ENCODE measurements at places on chromosomes 5 and 9.

DNA sequence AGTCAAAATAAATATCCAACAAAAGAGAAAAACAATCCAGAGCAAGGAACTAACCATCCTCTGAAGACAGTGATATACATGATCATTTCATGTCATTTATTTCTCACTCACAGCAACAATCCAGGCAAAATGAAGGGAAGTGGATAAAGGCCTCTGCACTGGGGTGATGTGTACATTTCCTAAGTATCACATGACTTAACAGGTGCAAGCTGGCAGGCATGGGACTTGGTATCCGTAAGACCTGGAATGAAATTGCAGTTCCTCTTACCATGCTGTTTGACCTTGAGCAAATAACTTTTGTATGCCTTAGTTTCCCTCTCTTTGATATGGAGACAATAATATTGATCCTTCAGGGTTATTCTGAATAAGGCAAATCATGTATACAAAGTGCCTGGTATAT is 77.6 kb downstream of the PRLR start:
- no peak for DNase-seq

DNA sequence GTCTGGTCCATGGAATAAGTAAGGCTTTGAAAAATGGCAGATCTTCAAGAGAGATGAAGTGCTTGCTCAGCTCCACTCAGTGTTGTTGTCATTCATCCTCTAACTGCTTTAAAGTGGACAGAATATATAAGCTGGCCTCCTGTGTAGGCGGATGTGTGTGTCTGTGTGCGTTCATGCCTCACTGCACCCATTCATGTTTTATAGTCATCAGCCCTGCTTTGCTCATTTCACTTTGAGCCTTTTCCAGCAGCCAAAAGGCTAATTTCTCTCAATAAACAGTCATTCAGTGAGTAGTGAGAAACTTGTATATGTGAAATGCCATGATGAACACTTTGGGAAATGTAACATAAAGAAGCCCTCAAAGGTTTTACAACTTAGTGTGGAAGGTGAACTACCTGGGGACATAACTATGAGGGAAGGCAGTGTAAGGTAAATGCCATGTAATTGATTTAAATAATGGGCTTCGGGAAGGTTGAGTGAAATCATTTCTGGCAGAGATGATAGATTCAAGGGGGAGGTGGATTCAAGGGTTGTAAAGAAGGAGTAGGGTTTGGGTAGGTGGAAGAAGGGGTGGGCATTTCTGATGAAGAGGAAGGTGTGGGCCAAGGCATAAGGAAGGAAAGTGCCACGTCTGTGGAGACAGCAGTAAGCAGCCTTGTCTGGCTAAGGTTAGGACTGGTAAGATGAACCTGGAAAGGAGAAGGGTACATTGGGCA is 15.7 kb downstream of the TTC23L start:
- no peak for DNase-seq

GRCh38 chr5:9850456-9850855 is 220.3 kb upstream of the TAS2R1 start:
- no peak for DNase-seq

- no peak for DNase-seq
Measured at GRCh38 chr5:149656576-149657182, 73.4 kb upstream of the PPARGC1B start.

DNA sequence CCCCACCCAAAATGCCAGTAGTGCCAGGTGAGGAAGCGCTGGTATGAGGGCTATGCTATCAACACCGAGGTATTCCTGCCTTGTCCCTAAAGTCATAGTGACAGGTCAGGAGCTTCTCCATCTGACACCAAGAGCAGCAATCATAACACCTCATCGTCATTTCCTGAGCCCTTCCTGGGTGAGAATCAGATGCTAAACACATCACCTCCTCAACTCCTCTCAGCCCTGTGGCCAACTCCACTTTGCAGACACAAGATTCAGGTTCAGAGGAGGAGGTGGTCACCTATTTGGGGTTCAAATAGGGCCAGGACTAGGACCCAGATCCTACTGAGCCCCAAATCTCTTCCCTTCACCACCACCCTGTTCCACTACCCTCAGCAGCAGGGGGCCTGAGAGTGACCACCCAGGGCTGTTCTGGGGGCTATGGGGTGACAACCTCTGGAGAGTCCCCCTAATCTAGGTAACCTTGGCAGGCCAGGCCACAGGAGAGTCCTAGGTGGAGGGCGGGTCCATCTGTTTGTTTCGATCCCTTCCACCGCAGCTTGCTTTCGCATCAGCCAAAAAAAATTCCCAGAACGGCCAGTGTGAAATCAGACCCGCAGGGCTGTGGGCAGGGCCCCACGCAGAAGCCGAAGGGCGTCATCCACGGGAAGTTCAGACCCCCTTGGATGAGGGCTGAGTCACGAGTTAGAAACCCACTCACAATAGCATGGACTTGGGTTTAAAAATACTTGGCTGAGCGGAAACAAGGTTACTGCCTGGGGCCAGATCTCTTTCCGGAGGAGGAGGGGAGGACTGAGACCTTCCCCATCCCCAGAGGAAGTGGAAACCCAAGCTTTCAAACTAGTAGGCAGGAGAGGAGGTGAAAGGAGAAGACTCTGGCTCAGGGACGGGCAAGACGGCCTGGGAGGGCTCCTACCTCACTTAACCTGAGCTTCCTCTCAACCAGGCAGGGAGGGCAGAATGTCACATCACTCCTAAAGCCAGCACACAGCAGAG is 8.7 kb downstream of the STK10 start:
- peak; percentile 57 for DNase-seq

- DNase-seq: no peak
Measured at GRCh38 chr9:131405428-131405827, 11.5 kb downstream of the PRRC2B start.

DNA sequence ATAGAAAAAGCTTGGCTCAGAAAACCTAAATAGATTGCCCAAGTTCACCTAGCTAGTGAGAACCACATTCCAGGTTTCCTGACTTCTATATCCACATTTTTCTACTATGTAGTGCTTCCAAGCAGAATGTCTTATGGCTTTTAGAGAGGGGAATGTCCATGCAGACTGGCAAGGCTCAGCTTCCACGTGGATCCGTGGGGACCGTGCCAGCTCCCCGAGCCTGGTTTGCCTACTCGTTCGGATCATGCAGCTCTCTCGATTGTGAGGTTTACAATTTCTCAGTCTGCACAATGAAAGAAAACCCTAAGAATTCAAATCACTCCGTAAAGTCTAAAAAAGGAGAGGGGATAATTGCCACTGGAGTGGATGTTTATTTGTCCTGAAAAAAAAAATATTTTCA is 256.5 kb upstream of the NR4A3 start:
- DNase-seq: no peak

GRCh38 chr5:135333732-135334515 is 65.1 kb downstream of the MACROH2A1 start:
- DNase-seq: no peak

GRCh38 chr9:129263836-129264235 is 85.8 kb upstream of the IER5L start:
- no peak for DNase-seq

DNA sequence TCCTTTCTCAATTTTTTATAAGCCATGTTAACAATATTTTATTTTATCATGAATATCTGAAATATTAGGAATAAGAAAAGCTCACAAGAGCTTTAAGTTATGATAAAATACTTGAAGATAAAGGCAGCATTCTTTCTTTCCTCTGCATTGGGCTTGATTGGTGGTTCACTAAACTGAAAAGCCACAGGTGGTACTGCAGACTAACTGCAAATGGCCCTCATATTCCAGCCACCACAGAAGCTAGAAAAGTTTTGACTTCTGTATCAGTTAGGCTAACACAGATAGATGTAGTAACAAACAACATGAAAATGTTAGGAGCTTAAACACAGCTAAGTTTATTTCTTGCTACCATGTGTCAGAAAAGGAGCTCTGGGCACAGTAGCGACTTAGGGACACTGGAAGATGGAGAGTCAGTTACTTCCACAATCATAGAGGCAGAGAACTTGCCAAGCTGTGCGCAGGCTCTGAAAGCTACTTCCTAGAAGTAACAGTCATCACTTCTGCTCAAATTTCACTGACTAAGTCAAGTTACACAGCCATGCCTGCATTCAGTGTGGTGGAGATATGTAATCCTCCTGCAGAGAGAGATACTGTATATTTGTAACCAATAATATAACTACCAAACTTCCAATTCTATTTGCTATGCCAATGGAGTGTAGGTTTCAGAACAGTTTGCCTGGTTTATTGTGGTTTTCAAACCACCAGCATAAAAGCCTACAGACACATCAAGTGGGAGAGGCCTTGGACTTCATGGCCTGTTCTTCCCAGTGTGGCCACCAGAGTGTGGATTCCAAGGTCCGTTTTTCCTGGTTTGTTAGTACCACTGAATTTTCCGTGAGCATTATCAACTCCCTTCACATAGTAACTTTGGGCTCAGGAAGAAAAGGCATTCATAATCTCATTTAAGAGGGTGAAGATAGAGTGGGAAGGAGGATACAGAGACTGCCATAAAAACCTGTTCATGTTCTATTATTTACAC is 268.3 kb downstream of the PJA2 start:
- no peak for DNase-seq

DNA sequence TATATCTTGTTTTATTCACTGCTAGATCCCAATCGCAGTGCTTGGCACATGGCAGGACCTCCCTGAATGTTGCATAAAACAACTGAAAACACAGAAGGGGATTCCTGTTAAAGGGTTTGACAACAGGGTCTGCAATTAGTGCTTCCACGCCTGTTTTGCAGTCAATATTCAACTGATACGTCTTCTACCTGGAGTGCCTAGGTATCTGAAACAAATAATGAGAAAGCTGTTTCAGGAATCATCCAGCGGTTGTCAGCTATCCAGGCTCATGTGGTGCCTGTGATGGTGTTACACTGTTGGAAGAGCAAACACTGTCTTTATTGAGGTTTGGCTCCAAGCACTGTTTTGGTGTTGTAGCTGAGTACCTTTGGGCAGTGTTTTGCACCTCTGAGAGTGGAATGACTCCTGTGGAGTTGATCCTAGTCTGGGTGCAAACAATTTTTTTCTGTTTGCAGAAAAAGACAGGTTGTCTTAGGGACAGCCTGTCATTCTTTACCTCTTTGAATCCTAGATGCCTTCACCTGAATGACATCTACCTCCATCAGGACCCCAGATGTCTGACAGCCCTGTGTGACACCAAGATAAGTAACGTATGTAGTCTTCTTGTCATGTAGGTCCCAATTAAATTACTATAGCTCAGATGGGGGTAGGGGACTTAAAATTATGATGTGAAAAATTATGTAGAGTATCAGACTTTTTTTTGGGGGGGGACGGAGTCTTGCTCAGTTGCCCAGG is 14.8 kb upstream of the MATR3 start:
- no peak for DNase-seq

GRCh38 chr5:139108063-139108824 is 89.9 kb downstream of the SIL1 start:
- no peak for DNase-seq

GRCh38 chr5:150245111-150245789 is 44.3 kb downstream of the CAMK2A start:
- DNase-seq: no peak

DNA sequence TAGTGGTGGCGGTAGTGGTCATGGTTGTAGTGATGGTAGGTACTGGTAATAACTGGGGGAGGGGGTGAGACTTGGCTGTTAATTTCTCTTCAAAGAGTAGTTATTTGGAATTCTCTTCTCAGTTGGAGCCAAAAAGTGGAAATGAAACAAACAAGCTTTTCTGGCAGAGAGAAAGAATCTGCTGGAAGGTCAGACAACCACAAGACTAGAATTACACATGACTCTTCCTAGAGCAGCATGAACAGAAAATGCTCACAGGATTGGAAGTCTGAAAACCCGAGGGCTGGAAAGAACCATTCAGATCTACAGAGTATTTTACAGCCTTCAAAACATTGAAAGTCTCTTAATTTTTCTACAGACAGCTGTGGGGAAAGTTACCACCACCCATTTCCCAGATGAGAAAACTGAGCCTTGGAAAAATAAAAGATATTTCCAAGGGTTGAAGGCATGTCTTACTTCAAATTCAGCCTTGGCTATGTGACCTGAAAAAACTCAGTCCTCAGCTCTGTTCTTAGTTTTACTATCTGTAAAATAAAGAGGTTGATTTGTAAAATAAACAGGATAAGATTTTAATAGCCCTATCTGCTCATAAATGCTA is 42.9 kb upstream of the TRIM32 start:
- no peak for DNase-seq

DNA sequence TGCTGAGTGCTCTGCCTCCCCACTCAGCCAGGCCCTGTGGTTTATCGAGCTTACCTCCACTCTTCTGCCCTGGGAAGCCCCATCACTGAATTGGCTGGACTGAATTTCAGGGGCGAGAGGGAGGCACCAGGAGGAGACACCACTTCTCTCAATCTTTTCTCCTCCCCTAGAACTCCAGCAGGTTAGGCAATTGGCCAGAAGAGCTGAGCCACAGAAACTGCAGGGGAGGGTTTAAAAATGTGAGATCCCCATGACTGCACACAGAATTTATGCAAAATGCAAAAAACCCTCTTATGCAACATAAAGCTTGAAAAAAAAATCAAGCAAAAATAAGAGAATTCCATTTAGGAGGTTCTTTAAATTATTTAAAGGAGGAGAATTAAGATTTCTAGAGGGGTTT is 29.9 kb downstream of the TUT7 start:
- DNase-seq: no peak

- no peak for DNase-seq
Measured at GRCh38 chr5:96775689-96776088, 32.1 kb downstream of the ERAP1 start.

DNA sequence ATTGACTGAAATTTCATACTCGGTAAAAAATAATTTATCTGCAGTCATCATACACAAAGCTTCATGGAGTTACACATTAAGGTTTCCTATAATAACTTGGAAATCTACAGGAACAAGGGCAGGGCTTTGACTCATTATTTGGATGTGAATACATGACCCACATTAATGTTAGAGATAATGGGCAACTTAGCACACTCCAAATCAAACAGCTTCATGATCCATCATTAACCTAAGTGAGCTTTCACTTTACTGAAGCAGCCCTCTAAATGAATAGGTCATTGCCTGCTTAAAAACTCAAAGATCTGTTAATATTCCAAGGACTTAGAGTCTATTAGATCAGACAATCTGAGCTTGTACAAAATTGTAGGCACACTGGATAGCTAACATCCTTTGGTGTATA is 9.0 kb downstream of the CDH12 start:
- no peak for DNase-seq

DNA sequence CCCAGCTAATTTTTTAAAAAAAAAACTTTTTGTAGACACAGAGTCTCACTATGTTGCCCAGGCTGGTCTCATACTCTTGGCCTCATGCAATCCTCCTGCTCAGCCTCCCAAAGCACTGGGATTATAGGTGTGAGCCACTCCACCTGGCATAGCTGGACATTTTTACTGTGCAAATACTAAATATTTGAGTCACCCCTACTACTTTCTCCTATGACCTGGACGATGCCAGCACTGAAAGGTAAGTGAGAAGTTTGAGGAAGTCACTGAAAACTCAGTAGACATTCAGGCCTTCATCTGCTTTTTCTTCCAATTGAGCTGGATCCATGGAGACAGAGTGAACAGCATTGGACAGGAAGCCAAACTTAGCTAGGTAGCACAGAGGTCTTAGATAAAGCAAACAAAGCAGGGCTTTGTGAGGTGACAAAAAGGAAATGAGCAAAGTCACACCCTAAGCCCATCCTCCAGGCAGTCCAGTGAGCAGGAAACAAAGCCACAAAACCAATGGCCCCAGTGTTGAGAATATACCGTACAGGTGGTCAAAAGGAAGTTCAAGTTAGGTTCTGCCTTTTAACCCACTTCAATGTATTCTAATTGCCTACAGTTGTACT is 192.6 kb upstream of the RASA1 start:
- DNase-seq: peak; percentile 13

GRCh38 chr9:17846948-17847655 is 268.2 kb downstream of the SH3GL2 start:
- no peak for DNase-seq

All from naive thymus-derived CD4-positive, alpha-beta T cell (primary cell).